ENCODE measurements at places on chromosomes 12 and 14.
A peak's percentile ranks its signal among the peaks of the same experiment; 100 is the strongest.

- no peak for DNase-seq
Measured at GRCh38 chr12:131702573-131702877, 8.4 kb upstream of the SFSWAP start.

GRCh38 chr14:77301103-77301502 is 19.6 kb downstream of the POMT2 start:
- peak; percentile 47 for DNase-seq

- no peak for DNase-seq
Measured at GRCh38 chr14:50947446-50947845, 3.2 kb upstream of the PYGL start.

DNA sequence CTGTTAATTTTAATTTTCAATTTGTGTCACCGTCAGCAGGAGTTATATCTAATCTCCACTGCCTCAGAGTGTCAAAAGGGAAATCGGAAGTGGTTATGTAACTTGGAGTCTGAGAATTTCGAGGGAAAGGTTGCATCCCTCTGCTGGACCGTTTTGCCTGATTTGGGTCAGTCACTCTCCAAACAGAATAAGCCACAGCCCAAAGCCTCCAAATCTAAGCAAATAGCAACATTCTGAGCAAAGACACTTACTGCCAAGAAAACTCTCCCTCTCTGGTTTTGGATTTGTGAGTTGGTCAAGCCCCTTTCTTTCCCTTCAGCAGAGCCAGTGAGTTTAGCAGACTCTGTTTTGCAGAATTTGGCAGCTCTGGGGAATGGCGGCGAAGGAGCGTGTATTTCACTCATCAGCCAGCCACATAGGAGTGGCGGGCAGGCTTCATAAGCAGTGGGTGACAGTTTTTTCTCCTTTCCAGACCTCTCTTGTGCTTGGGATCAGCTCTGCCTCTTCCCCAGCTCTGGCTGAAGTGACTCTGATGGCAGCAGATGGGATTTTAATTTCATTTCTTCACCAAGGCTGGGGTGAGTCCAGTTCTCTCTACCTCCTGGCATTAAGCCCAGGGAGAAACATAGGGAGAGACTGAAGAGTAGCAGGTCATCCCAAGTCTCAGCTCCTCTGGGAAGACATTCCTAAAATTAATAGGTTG is 218.7 kb upstream of the NOS1 start:
- no peak for DNase-seq
